ENCODE measurements at places on chromosomes 1 and 21.

DNA sequence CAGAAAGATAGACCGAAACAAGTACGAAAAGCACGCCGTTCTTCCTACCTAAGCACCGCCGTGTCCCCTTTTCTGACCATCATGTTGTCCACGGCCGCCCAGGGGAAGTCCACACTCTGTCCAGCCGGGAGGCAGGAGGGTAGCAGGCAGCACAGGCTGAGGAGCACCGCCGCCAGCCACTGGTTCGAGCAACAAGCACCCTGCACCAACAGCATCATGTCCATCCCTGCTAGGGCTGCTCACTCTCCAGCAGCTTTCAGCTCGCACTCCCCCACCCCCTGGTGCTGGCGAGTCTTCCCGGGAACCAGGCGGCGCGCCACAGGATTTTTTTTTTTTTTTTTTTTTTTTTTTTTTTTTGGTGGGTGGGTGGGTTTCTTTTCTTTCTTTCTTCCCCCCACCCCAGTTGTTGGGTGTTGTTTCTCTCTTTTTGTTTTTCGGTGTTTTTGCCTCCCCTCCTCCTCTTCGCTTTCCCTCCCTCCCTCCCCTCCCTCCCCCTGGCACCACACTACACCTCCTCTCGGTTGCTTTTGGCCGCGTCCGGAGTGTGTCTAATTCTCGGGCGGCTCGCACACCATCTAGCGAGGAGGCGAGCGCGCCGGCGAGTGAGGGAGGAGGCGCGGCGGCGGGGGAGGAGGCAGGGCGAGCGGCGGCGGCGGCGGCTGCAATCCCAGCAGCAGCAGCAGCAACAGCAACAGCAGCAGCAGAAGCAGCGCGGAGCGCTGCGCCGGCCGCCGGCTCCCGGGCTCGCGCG, at the start of gene NEGR1:
Gene NEGR1 (minus strand): TSS at position 269 of the 751 bp plus-strand sequence.
- peak; percentile 92 for DNase-seq

- DNase-seq: no peak
Measured at GRCh38 chr21:42112857-42113256, 41.7 kb downstream of the UMODL1 start.

- DNase-seq: no peak
Measured at GRCh38 chr1:168834225-168834872, 105.3 kb upstream of the DPT start.

DNA sequence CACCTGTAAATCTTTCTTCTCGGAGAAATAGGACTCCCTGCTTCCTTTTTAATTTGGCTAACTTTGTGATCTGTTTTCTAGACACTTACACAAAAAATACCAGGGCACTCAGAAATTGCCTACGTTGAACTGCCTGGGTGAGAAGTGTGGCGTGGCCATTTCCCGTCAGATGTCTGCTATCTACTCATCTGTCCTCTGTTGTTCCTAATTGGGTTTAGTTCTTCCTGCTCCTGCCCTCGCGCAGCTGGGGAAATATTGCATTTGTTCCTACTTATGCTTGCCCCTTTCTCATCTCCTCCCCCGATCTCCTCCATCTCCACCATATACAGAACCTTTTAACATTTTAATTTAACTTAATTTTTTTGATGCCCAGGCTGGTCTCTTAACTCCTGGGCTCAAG, 55.1 kb downstream of the CD58 start:
- DNase-seq: no peak

GRCh38 chr1:58524353-58524945, 22.1 kb downstream of the OMA1 start:
- no peak for DNase-seq

- DNase-seq: no peak
Measured at GRCh38 chr1:157313240-157313807, 175.1 kb upstream of the ETV3 start.

GRCh38 chr1:181166377-181167196, 78.1 kb downstream of the IER5 start:
- DNase-seq: peak; percentile 66
